Stromal cell of bone marrow (primary cell): ENCODE measurements at places on chromosomes 4 and X.

- DNase-seq, result no peak
Measured at GRCh38 chrX:140602140-140602539, 97.3 kb upstream of the SOX3 start.

DNA sequence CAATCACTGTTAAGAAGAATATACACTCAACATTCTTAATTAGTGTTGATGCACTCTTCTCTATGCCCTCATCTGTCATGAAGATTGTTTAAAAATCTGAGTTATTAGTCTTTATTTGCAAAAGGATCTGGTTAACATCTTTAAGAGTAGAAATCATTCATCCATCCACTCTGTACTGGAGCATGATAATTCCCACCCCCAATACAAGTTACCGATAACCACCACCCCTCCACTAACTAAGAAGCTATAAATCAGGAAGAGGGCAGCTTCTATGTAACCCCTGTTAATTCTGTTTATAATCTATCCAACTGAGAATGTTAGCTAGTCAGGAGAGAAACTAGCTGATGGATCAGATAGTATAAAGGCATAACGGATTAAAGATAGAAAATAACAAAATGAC is 34.5 kb downstream of the RAB28 start:
- DNase-seq, result no peak

GRCh38 chrX:34218063-34218462 is 85.9 kb upstream of the FAM47A start:
- no peak for DNase-seq

GRCh38 chr4:115851918-115852766 is 738.7 kb upstream of the NDST4 start:
- no peak for DNase-seq

DNA sequence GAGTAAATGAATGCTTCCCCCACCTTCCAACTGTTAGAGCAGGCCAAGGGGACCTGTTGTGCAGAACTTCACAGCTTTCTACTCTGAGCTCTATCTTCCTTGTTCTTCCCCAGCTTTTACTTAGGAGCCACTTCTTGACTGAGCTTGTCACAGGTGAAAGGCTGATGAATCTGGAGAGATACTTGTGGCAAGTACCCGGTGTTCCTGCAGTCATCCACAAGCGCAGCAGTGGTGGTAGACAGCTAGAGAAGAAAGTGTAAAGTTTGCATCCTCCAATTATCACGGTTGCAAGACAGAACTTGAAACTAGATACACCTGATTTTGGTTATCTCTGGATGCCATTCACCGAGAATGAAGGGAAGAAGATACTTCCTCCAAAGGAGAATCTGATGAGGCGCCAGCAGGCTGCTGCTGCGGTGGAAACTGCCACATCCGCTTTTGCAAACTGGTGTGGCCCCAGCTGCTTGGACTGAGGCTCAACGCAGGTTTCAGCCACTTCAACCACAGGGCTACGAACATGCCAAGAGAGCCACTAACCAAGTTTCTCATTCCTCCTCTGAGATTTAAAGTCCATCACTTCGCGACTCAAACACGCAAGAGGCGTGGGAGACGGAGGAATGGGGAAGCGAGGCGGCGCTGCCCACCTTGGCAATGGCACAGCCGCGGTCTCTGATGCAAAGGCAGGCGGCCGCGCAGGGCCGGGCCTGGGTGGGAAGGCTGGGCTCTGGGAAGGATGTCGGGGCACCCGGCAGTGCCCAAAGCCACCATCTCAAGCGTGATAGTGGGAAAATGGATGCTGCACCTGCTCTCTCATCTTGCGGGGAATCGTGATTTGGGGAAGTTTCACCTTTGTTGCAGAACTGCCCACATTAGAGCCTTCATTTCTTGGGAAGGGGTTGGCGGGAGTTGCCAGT is 1.3 kb upstream of the FHIP1A start:
- no peak for DNase-seq

GRCh38 chr4:88952081-88952480 is 104.9 kb downstream of the FAM13A start:
- DNase-seq, result peak; percentile 63

- DNase-seq, result no peak
Measured at GRCh38 chr4:156971165-156971675, 379 bp downstream of the PDGFC start.

GRCh38 chr4:73763877-73764276 is 23.5 kb downstream of the CXCL8 start:
- no peak for DNase-seq

- DNase-seq, result no peak
Measured at GRCh38 chrX:129842510-129843208, 1.0 kb downstream of the ZDHHC9 start.

DNA sequence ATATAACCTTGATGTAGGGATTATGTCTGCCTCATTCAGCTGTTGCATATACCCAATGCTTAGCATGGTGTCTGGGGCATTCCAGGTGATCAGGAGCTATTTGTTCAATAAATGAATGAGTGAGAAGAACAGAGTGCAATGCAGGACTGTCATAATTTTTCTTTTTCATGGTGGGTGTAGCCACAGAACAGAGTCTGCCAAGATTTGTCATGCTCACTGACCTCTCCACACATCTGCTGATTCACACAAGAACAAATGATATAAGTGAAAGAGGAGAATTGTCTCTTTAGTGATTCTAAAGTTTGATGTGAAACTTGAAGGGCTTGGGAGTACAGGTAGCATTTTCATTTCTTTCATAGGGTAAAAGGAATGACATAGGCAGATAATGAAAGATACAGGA is 64.4 kb upstream of the TEX13D start:
- no peak for DNase-seq

- DNase-seq, result no peak
Measured at GRCh38 chr4:178602833-178603232, 1160.6 kb upstream of the AGA start.

GRCh38 chr4:242121-242848 is 63.0 kb downstream of the ZNF732 start:
- peak; percentile 36 for DNase-seq

GRCh38 chr4:8368061-8368481 is 72.5 kb downstream of the ACOX3 start:
- DNase-seq, result no peak

DNA sequence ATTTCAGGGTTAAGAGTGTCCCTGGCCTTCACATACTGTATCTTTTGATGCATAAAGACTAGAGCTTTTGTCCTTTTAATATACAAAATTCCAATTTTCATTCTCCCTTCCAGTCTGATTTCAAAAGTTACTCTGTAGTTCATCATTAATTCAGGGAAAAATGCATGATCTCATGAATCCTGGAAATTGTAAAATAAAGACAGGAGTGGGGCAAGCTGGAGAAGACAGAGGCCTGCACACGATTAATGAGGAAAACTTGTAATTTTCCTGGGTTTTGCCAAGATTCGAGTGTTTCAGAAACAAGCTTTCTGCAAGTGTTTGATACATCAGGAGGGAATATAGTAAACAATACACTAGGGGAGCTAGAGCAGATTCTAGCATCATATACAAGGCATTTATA is 947.9 kb downstream of the FAT4 start:
- no peak for DNase-seq

GRCh38 chr4:52606726-52607125 is 52.4 kb downstream of the USP46 start:
- DNase-seq, result no peak

DNA sequence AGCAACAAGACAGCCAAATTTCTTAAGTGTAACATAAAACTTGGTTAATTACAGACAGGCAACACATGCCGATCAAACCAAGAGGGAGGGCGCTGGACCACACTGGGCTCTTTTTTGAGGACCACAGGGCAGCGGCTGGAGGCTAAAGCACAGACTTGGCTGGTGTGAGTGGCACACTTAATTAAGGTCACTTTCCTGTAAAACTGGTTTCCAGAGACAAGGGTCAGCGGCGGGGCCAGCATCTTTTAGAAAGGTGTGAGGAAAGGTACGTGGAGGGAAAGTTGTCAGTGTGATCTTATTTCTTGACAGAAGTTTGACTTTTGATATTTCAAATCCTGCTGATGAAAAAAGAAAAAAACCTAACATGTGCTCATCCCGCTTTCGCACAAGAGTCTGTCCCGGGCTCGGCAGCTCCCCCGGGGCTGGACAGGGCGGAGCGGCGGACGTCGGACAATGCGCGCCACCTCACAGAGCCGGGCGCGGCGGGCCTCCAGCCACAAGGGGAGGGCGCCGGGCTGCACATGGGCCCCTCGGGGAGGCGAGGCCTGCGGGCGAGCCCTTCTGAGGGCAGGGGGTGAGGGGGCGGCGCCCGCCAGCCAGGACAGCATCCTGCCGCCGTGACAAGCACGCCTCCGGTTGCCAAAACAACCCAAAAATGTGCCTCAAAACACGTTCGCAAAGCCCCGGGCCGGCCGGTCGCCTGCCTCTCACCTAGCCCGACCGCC is 660 bp upstream of the HSPA4L start:
- no peak for DNase-seq

- DNase-seq, result no peak
Measured at GRCh38 chr4:64598066-64598465, 188.8 kb upstream of the TECRL start.

DNA sequence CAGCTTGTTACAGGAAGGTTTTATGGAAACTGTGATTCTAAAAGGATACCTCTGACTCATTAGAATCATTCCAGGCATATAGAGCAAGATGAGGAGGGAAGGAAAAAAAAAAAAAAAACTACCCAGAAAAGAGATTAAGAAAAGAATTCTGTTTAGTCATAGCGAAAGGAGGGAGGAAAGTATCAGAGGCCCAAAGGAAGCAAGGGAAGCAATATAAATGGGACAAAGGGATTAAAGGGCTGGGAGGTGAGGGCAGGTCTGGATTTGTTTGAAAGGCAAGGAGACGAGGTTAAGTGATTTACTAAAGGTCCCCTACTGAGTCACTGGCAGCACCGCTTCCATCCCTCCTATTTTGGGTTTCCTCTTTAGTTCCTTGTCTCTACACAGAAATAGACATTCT is 88.6 kb upstream of the IL1RAPL1 start:
- DNase-seq, result peak; percentile 7

- DNase-seq, result no peak
Measured at GRCh38 chr4:11424000-11424399, 4.7 kb downstream of the HS3ST1 start.

GRCh38 chr4:147096667-147097604 is 151.3 kb upstream of the TTC29 start:
- peak; percentile 49 for DNase-seq

GRCh38 chr4:113469023-113469390 is 292.5 kb downstream of the CAMK2D start:
- no peak for DNase-seq

- DNase-seq, result no peak
Measured at GRCh38 chr4:151799417-151800012, 38.7 kb upstream of the GATB start.

DNA sequence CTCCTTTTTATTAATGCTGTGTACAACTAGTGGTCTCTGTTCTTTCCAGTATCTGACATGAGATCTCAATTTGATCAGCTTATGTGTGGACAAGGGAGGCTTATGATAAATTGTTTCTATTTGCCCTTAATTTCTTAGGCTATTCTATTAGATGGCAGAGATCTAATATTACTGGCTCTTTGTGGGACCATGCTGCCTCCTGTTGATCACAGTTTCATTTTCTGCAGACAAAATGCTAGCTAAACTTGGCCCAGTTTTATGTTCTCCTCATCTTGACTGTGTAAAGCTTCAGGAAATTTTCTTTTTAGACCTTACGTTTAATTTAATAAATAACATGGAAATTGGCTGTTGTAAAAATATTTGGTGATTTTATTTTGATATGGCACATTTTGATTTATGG is 627.1 kb upstream of the AADAT start:
- DNase-seq, result no peak

- no peak for DNase-seq
Measured at GRCh38 chrX:42538405-42538804, 239.6 kb downstream of the PPP1R2C start.

DNA sequence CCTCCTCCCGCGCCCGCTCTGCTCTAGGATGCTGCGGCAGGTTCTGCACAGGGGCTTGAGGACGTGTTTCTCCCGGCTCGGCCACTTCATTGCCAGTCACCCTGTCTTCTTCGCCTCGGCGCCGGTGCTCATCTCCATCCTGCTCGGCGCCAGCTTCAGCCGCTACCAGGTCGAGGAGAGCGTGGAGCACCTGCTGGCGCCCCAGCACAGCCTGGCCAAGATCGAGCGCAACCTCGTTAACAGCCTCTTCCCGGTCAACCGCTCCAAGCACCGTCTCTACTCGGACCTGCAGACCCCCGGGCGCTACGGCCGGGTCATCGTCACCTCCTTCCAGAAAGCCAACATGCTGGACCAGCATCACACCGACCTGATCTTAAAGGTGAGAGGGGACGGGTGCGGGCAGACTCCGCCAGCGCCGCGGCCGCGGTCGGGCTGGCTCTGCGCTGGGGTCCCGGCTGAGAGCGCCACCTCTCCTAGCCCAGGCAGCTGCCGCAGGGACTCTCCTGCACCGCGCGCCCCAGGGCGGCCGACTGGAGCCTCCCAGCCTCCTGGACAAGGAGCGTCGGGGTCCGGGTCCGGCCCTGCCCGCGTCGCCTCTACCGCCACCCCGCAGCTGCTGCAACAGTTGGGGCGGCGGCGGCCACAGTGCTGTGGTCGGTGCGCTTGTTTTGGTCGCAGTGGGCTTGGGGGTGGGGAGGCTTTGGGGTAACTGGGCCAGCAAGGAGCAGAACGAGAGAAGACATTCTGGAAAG is at the start of gene PTCHD1:
PTCHD1 (plus strand) TSS at position 2 of the 752 bp plus-strand sequence; CDS start at position 29, 27 bp downstream.
- no peak for DNase-seq

- peak; percentile 31 for DNase-seq
Measured at GRCh38 chr4:87853108-87853507, 20.3 kb downstream of the MEPE start.

DNA sequence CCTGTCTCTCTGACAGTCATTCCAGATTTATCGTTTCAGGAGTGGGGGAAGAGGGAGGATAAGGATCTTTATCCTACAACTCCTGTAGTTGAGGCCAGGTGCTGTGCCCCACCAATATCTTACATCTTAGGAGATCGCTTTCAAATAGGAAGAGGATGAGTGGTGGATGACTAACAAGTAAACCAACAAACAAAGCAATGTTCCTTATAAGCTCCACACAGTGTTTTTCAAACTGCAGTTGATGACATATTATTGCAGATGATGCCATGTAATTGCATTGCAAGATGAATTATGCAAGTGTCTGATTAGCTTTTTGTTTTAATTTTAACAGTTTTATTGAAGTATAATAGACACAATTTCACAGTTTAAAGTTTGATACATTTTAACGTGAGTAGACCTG is 35.8 kb upstream of the TMEM164 start:
- no peak for DNase-seq
